Aorta (tissue), 5 donors: ENCODE measurements at places on chromosomes 4 and X. TPM values are rescaled to one million over a fixed set of nuclear protein-coding genes. Genes with fewer than 3 reads are reported as not detected.

GRCh38 chr4:107220976-107221375, 184.9 kb upstream of the DKK2 start:
- no peak for DNase-seq
- H3K27ac ChIP-seq: no peak overlapping the region
- no peaks in the 10 kb centered on the region for H3K27me3 ChIP-seq
- no peaks in the 10 kb centered on the region for H3K36me3 ChIP-seq

DNA sequence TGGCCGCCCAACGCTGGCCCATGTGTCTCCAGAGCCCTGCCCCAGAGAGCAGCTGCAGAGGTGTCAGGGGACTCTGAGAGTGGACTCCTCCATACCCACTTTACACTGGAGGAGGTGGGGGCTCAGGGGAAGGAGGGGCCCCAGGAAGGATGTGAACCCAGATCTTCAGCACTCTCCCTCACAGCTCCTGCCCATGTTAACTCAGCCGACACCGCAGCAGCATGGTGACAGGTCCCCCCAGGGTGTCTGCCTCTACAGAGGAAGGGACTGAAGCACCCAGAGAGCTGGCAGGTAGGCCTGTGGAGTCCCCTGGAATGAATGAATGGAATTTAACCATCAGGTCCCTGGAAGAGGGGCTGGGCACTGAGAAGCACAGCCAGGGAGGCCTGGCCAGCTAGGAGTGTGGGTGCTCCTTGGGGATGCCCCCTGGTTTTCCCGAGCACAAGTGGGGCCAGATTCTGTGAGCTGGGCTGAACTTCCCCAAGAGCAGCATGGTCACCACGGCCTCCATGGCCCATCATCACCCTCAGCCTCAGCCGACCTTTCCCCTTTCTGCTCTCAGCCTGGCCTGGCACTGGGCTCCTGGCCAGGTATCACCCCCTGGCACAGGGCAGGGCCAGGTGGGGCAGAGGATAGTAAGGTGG, 21.9 kb downstream of the SH3BP2 start:
- H3K4me3 ChIP-seq: no peak overlapping the region
- no peak overlapping the region for H3K27ac ChIP-seq
- no peaks in the 10 kb centered on the region for H3K4me1 ChIP-seq
- no peaks in the 10 kb centered on the region for H3K36me3 ChIP-seq
- no peak for DNase-seq

DNA sequence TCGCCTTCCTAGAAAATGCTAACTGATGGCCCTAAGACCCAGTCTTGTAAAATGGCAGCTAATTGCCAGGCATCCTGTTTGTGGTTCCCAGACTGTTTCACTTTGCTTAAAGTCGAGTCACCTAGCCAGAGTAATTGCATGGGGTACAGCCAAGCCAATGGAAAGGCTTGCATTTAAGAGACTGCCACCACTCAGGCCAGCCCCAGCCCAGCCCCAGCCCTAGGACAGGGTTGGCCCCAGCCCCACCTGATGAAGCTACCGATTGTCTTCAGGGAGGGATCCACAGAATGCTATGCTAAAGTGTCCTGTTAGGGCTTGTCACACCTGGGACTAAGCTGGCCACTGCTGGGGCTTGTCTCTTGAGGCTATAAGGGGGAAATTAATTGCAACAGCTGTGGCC, 194.6 kb upstream of the KLF3 start:
- no peaks in the 10 kb centered on the region for H3K4me1 ChIP-seq
- H3K4me3 ChIP-seq: no peak overlapping the region
- no peak overlapping the region for H3K27ac ChIP-seq
- no peaks in the 10 kb centered on the region for H3K27me3 ChIP-seq
- H3K36me3 ChIP-seq: no peaks in the 10 kb centered on the region

CLCN4 gene
- total RNA-seq: 3.8 TPM

GLOD5 gene
- not detected for total RNA-seq

RCHY1 gene
- total RNA-seq: 33.5 TPM

CCKAR gene
- total RNA-seq: not detected

GRCh38 chr4:11011249-11011648, 326.7 kb upstream of the CLNK start:
- no peaks in the 10 kb centered on the region for H3K36me3 ChIP-seq
- no peak overlapping the region for H3K4me3 ChIP-seq
- no peak for DNase-seq
- no peaks in the 10 kb centered on the region for H3K27me3 ChIP-seq

GRCh38 chr4:159980826-159981468, 878.1 kb downstream of the RAPGEF2 start:
- H3K27me3 ChIP-seq: no peaks in the 10 kb centered on the region
- no peaks in the 10 kb centered on the region for H3K4me1 ChIP-seq
- no peak for DNase-seq
- H3K4me3 ChIP-seq: no peak overlapping the region
